ENCODE measurements at places on chromosomes 13 and 19.

GRCh38 chr13:21556051-21556450 lies 47.9 kb downstream of the MICU2 start:
- peak; percentile 47 for DNase-seq

GRCh38 chr19:35169221-35169995 lies 14.9 kb downstream of the FXYD5 start:
- no peak for DNase-seq

- DNase-seq: peak; percentile 54
These were observed 47.4 kb upstream of the SERPINE3 start for GRCh38 chr13:51292000-51292565.

DNA sequence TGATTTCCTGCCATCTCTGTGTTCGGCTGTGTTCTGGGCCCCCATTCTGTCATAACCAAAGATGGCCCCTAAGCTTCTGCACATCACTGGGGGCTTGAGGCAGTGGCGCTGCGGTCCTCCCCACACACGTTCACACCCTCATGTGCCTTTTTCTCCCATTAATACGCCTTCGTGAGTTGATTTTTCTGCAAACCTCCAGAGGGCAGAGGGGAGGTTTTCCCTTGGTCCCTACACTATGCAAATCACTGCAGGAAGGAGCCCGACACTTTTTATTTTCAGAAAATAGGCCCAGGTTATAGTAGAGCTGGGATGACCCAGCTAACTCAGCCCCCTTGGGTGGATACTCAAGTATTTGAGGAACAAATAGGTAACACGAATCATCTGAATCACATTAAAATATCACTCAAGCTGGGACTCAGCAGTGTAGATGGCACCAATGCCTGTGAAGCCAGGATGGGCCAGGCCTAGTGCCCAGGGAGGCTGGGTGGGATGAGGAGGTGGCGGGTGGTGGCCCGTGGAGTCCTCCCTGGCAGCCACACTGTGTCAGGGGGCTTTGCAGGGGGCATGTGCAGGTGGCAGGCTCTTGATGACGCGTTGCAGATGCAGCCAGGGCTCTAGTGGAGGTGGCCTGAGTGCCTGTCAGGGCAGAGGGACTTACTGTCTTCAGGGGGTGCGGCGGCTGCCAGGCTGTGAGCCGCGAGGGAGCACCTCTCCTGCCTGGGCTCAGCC lies 234.3 kb downstream of the TEX29 start:
- DNase-seq: no peak

- peak; percentile 71 for DNase-seq
These were observed 16.2 kb downstream of the NUMBL start for GRCh38 chr19:40674291-40674690.

DNA sequence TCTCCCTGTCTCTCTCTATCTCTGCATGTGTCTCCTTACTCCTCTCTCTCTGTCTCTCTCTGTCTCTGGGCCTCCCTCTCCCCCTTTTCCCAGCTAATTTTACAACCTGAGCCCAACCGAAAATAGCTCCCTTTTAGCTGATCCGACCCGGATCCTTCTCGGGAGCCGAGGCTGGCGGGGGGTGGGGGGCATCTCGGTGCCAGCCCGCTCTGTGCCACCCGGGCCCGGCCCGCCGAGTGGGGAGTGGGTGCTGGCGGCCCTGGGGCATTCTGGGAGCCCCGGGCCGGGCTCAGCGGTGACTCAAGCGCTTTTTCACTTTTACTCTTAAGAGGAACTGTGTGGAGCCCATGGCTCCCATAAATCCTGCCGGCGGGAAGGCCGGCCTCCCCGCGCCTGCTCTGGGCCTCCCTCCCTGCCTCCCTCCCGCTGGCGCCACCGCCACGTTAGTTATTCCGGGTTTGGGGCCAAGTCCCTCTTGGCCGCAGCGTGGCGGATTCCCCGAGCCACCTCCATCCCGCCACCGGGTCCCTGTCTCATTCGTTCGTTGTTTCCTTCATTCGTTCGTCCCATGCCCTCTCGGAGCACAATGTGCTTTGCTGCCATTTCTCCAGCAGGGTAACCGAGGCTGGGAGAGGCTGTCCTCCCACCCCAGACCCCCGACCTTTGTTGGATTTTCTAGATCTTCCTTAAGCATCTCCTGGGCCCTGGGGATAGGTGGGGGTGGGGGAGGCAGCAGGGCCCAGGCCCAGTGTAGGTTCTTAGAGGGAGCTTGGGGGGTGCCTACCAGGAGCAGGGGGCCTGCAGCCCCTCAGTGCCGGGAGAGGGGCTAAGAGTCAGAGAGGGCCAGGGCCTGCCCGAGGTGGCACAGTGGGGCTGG lies 3.2 kb downstream of the NFIC start:
- DNase-seq: peak; percentile 53

GRCh38 chr13:77099415-77099814 lies 72.5 kb upstream of the FBXL3 start:
- no peak for DNase-seq

DNA sequence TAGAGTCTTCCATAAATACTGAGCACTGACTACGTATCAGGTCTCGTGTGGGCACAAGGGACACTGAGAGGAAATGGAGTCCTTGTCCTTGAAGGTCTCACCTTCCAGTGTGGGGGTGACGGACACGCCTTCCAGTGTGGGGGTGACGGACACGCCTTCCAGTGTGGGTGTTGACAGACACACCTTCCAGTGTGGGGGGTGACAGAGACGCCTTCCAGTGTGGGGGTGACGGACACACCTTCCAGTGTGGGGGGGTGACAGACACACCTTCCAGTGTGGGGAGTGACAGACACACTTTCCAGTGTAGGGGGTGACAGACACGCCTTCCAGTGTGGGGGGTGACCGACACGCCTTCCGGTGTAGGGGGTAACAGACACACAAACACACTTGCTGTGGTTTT lies 14.3 kb upstream of the EDDM13 start:
- DNase-seq: no peak

DNA sequence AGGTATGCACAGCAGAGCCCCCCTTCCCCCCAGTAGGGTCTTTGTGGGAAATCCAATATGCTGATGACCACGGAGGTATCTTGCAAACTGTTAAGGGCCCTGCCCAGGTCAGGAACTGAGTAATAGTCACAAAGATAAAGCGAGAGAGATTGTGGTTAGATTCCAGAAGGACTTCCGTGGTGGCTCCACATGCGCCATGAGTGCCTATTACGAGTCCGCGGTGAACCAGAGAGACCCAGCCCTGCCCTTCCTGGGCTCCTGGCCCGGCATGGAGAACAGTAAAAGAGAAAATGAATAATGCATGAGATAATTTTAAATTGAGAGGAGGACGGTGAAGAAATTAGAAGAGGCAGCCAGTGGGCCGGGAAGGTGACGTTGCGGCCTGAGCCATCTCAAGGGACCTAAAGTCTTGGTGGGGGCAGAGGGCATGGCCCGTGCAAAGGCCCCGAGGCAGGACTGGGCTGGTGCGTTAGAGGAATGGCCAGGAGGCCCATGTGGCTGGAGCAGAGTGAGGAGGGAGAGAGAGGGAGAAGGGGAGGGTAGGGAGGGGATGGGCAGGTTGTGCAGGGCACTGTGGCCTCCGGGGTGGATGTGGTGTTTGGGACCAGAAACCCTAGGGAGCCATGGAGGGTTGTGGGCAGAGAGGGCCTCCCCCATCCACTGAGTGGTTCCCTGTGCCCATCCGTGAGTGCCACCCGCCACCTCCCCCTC lies 46.6 kb upstream of the NFIC start:
- peak; percentile 43 for DNase-seq

DNA sequence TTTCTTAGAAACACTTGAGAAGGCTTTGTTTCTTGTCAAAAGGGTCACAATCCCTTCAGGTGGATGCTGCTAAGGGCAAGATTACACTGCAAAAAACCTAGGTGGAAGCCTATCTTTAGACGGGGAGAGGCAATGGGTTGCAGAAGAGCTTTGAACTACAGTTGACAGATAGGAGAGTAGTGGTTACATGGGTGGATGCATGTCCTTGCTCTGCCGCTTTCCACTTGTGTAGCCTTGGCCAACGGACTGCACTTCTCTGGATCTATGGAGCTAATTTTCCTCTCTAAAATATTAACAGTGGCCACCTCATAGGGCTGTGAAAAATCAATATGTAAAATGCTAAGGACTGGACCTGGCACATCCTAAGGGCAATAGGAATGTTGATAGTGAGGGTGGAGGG lies 980 bp downstream of the BCKDHA start:
- DNase-seq: no peak

GRCh38 chr13:69496981-69497380 lies 610.6 kb upstream of the ATXN8OS start:
- DNase-seq: no peak

DNA sequence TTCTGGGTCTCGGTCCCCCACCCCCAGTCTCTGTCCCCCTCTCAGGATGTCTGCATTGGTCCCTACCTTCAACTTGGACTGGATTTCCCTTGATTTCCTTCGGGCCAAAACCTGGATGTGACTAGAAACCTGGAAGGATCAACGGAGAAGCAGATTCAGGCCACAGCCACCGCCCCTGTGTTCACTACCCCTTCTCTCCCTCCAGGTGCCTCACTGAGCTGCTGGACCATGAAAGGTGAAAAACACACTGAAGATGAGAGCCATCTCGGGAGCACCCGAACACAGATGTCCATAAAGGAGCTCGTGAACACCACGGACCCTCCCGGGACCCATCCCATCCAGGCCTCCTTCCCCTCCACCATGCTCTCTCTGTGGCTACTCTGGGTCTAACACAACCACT lies 5.0 kb downstream of the TEAD2 start:
- DNase-seq: no peak

GRCh38 chr13:100528820-100529219 lies 59.8 kb downstream of the GGACT start:
- no peak for DNase-seq

- no peak for DNase-seq
These were observed 842 bp upstream of the PTGIR start for GRCh38 chr19:46625731-46626130.

GRCh38 chr19:16036941-16037340 lies 39.4 kb upstream of the TPM4 start:
- no peak for DNase-seq

DNA sequence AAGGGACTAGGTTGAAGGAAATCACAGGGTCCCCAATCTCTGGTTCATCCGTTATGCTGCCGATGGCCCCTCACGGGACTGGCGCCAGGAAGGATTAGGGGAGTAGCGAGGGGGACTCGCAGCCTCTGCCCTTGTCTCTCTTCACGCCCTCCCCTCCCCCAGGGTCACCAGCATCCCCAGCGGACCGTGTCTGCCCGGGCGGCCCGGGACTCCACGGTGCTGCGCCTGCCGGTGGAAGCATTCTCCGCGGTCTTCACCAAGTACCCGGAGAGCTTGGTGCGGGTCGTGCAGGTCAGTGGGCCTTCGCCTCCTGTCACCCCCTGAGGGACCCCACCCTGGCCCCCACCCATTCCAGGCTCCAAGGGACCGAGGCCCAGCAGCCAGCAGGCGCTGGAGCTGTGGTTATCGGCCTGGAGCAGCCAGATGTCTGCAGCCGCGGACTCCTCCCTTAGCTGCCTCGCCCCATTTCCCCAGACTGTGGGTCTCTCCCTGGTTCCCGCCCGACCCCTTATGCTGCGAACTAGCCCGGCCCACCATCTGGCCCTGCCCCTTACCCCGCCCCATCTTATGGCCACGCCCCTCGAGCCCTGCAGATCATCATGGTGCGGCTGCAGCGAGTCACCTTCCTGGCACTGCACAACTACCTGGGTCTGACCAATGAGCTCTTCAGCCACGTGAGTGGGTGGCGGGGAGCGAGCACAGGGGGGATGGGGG lies 5.4 kb downstream of the PNPLA6 start:
- DNase-seq: no peak

- peak; percentile 48 for DNase-seq
These were observed 271.1 kb upstream of the MAB21L1 start for GRCh38 chr13:35747594-35747993.

DNA sequence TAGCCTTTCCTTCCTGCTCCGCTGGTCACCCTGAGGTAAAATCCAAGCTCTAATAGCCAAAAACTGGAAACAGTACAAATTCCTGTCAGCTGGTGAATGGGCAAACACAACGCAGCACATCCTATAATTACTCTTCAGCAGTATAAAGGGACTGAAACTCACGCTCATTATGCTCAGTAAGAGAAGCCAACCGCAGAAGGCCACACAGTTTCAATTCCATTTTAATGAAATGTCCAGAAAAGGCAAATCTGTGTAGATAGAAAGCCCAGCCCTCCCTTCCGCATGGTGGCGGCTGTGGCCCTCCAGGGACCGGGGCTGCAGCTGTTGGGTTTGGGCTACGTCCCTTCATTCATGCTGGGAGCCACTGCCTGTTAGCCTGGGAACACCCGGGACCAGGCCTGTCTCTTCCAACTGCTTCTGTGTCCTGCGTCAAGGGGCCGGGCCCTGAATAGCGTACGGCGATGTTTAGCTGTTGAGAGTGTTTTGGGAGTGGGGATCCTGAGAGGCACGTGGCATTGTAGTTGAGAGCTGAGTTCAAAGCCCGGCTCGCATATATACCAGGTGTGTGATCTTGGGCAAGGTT lies 23.5 kb downstream of the NKPD1 start:
- no peak for DNase-seq

- peak; percentile 81 for DNase-seq
These were observed 15.0 kb upstream of the DHRS12 start for GRCh38 chr13:51818781-51819511.

- DNase-seq: no peak
These were observed 107.1 kb downstream of the DACH1 start for GRCh38 chr13:71759651-71760511.

DNA sequence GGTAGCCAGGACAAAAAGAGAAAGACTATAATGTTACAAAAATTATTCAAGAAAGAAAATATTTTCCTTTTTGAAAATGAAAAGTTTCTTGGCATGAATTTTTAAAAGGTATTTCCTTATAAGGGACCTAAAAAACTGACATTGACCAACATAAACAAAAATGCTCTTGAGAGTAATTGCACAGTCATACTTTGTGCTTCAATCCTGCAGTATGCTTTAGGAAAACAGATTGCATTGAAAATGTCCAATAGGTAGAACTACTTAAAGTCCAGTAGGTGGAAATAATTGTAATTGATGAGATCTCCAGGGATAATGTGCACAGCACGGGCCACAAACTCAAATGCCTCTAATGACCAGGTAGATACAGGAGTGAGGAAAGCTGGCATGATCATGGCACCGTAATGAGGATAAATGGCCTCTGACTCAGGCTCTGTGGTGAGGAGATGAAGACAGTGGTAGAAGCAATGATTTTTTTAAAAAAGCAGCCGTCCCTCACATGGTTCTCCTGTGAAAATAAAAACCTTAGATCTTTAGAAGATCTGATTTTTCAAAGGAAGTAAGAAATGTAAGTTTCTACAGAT lies 278.0 kb downstream of the ITGBL1 start:
- peak; percentile 7 for DNase-seq

- DNase-seq: no peak
These were observed 36.6 kb downstream of the MYH14 start for GRCh38 chr19:50239921-50240590.

- DNase-seq: no peak
These were observed 70.5 kb downstream of the COL4A1 start for GRCh38 chr13:110236431-110236830.

DNA sequence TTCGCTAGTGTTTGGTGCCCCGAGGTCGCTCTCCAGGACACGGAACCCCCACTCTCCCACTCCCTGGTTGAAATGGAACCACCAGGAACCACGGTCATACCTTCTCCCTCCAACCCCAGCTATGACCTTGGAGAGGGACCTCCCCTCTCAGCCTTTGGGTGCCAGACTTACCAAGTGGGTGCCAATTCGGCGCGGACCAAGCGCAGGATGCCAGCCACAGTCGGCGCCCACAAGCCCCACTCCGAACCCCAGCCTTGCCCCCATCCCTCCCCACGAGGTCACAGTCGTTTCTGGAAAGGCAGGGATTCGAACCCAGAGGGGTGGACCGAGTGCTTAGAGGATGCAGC lies 910 bp downstream of the PDE4C start:
- DNase-seq: no peak
